IPS-NIHi11 (cell line): ENCODE measurements at places on chromosomes 1 and 21.

GRCh38 chr1:181345146-181345545 lies 138.2 kb upstream of the CACNA1E start:
- no peak for DNase-seq

GRCh38 chr21:21682172-21682571 lies 684.0 kb downstream of the NCAM2 start:
- no peak for DNase-seq

DNA sequence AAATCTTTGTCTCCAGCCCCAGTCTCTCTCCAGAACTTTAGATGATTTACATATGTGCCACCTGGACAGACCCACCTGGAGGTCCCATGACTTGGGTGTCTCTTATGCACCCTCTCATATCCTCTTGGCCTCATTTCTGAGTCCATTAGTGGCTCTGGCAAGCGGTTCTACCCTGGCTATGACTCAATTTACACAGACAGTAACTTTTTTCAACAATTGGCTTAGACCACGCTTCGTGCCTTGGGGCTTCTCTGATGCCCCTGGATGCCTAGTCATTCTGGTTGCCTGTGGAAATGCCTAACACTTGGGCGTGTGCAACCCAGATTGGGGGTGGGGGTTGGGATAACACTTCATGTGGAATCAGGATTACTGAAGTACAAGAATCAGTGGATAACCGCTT lies 57.1 kb upstream of the GADD45A start:
- no peak for DNase-seq

DNA sequence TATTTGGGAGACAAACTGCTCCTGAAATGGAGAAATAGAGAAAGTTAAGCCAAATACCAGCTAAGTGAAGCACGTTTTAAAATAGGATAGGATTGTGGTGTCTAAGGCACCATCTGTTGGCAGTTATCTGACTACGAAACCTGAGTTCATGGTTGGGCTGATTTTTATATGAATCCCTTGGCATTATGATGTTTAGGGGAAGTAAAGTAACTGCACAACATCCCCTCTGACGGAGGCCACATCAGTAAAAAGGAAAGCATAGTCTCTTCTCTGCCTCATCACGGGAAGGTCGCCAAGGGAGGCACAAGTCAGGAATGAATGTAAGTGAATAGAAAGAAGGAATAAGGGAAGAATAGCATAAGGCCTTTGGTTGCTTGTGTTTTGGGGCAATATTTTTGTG lies 128.0 kb downstream of the PRRX1 start:
- DNase-seq: no peak

- DNase-seq: no peak
These were observed 65.1 kb downstream of the DDR2 start for GRCh38 chr1:162697140-162697895.

- DNase-seq: no peak
These were observed 15.5 kb downstream of the CHI3L2 start for GRCh38 chr1:111242805-111243523.

DNA sequence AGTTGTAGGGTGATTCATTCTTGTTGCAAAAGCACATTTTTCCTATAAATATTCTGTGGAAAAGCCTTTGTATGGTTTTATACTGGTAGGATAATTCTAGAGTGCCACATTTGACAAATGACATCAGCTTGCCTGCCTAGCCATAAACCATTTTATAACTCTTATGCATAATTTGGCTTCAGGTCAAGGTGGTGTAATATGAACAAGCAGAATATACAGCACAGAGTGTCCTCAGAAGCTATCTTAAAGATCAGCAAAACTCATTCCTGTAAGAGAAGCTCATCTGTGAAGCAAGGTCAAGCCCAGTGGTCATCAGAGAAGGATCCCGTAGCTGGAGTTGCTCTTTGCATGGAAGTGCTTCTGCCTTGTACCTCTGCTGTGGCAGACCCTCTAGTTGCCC lies 24.0 kb upstream of the C1orf21 start:
- DNase-seq: no peak

- no peak for DNase-seq
These were observed 80.4 kb downstream of the KIF26B start for GRCh38 chr1:245235156-245235555.

DNA sequence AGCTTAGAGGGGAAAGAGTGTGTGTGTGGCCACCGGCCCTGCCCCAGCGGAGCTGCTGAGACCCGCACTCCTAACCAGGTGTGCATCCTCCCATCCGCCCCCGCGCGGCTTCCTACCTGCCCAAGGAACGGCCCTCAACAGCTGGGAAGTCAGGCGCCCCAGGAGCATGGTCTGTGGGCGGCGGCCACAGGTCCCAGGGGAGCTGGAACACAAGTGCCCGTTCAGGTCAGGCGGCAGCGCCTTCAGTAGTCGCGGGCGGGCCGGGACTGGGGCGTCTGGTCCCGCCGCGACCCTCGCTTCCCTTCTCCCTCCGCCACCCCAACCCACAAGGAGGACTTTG lies 448 bp downstream of the AURKAIP1 start:
- DNase-seq: no peak

- no peak for DNase-seq
These were observed 171.4 kb upstream of the GORAB start for GRCh38 chr1:170360601-170361000.

DNA sequence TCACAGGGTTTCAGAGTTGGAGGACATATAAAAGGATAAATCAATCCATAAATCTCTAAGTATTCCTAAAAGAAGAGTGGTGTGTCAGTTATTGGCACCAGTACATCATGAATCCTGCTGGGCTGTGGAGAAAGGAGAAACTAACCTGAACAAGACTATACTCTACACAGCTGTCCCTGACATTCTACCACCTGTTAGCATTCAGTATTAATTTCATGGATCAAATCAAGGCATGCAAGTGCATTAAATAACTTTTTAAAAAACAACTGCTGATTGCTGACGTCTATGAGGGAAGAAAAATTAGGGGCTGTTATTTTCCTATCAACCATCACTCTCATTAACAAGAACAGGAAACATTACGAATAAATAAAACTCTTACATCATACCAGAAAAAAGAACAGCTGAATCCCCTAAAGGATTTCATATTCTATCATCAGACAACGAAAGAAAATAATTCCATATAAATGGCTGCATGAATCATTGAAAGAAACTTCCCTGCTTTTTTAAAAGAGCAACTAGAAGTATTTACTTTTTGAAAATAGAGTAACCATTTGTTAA lies 121.7 kb downstream of the ATF6 start:
- no peak for DNase-seq

DNA sequence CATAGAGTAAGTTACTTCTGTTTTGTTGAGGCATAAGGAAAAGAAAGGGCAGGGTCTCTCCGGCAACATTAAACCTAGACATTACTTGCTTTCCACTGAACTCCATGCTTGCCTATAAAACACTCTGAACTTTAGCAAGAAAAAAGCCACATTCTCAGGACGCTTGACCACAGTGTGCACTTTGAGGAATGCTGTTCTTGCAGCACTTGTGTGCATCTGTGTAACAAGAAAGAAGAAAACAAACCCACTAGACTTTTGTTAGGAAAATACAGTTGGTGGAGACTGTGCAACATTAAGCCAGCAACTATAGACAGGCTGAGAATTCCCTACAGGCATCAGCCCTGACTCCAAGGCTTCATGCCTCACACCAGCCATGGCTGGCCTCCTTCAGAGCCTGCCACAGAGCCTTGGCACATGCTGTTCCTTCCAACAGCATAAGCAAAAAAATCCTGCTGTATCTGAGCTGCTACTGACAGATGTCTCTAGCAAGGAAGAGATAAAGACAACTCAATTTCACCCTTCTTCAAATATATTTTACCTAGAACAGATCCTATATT lies 5.8 kb downstream of the PDZK1 start:
- DNase-seq: no peak

DNA sequence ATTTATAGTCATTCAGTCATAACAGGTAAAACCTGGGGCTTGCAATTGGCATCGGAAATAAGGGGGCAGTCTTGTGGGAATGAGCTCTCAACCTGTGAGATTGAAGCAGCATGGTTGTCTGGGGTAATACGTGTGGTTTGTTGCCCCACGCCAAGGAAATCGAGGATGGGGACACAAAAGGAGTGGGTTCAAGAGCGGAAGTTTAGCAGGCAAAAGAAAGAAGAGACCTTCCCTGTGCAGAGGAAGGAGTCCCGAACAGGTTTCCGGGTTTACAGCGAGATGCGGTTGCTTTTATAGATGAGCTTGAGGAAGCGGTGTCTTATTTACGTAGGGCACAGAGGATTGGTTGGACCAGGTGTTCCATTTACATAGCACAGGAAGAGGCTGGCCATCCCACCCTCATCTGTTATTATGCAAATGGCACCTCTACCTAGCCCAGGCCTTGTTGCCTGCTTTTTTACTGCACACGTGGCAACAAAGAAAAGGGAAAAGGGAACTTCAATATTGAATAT lies 37.3 kb downstream of the IFNAR1 start:
- DNase-seq: peak; percentile 63

DNA sequence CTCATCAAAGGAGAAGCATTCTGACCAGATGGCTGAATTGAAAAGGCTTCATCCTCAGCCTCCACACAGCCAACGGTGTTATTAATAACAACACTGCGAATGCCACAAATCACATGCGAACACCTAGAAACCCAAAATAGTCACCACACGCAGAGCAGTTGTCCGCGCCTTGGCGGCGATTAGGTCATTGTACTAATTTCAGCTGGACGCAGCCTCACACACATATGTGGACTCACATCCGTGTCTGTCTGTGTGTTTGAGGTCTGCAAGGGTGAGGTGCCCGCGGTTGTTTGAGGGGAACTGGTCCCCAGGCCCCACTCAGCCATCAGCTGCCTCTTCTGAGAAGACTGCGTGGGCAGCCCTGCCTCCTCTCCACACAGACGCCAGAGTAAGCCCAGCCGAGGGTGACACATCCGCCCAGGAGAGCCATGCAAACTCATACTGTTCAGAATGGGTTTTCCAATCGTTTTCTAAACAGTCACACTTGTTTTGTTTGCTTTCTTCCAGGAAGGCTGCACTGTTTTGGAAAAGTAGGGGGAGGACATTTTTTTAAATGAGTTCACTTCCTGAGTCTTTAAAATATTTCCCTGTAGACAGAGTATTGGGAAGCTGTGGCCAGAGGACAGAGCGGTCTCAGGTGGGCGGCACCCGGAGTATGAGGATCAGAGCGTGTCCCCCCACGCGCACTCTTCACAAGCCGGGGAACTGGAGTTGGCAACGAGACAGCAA lies 53.4 kb downstream of the TOMM20 start:
- DNase-seq: no peak

DNA sequence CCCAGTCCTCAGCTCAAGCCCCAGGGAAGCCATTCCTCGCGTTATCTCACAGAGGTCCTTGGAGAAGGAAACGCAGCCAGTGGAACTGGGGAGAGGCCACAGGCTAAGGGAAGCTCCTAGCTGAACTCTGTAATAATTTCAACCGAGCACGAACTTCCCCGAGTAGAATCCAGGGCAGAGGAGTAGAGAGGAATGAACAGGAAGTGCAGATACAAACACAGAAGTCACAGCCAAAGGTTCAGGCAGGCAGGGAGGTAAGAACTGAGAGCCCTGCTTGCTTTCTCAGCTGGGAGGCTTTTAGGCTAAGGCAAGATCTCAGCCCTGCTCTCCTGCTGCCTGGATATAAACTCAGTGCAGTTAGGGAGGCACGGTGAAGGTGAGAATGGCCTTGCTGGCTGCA lies 23.7 kb downstream of the WARS2 start:
- no peak for DNase-seq

DNA sequence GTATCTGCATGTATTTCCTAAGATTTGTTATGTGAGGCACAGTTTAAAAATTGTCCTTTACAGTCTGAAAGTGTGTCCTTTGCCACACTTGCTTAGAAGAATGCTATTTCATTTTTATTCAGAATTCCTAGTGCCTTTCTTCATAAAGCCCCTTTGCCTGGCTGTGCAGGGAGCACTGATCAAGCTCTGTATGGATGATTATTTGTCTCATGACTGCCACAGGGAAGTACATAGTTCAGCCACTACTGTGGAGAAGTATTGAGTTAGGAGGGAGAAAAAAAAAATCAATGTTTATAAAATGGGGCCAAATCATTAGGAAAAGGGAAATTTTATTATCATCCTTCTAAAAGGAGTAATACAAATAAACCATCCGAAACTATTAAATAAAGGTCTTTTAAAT lies 51.4 kb downstream of the LHX4 start:
- no peak for DNase-seq

GRCh38 chr1:89576013-89576412 lies 51.4 kb downstream of the LRRC8B start:
- no peak for DNase-seq

- no peak for DNase-seq
These were observed 7.8 kb upstream of the HSD17B7 start for GRCh38 chr1:162782671-162783070.

DNA sequence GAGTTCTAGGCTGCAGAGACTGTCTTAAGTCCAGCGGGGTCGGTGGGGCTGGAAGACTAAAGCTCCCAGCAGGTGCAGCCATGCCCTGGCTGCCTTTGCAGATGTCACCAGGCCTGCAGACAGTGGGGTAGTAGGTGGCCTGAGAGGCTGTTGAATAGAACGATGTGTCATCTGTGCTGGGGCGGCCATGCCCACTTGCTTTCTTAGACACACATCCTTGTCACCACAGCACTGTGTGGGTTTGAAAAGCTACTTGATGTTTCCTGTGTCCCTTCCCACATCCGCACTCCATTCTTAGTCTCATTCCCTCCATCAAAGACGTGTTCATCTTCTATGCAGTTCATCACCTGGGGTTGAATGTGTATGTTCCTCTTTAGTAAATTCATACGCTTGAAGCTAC lies 184.5 kb upstream of the TMEM51 start:
- DNase-seq: no peak

DNA sequence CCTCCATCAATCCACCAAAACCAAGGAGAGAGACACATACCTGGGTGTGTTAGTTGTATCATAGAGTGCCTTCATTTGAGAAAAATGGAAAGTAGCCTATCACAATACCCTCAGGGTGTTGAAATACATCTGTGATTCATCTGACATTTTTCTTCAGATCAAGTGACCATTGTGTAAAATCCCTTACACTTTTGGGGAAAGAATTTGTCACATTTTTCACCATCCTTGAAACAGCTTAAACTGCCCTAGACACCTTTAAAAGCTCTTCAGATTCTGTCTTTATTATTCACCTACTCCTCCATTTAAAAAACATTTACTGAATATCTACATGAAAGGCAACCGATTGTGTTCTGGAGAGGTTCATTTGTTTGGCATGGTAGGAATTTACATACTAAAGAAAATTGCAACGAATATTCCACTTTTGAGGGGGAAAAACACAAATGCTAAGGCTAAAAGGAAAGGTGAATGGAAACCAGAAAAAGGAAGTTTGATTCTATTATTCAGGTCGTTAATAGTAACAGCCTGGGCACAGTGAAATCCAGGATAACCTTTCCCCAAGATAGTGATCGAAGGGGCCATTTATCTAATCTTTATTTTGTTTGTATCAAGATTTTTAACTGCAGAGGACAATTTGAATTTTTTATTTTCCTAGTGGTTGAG lies 70.4 kb upstream of the SAMSN1 start:
- no peak for DNase-seq
